ENCODE measurements at places on chromosomes 5 and 9.

GRCh38 chr5:107815109-107815508 lies 144.4 kb upstream of the EFNA5 start:
- no peak for DNase-seq

GRCh38 chr9:5025416-5025815 lies 40.3 kb downstream of the JAK2 start:
- DNase-seq: peak; percentile 33

GRCh38 chr5:96468956-96469355 lies 35.9 kb upstream of the PCSK1 start:
- DNase-seq: no peak

GRCh38 chr5:175642998-175643397 lies 14.9 kb upstream of the HRH2 start:
- no peak for DNase-seq

- DNase-seq: no peak
Measured at GRCh38 chr9:118929287-118929686, 439.9 kb downstream of the BRINP1 start.

DNA sequence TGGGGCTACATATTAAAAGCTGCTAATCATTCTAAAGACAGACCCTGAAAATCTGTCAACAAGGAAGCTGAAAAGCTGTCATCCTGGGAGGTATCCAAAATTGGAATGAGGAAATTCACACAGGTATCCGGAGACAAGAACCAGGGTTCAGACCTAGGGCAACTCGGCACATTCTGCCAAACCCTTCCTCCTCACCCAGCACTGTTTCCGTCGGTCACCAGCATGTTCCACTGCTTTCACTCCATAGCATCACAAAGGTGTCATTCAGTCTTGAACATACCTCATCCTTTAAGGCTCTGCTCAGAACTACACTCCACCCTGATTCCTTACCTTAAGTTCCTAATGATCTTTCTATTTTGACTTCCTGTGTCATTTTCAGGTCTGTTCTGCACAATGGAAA lies 153.1 kb upstream of the RASA1 start:
- DNase-seq: no peak

DNA sequence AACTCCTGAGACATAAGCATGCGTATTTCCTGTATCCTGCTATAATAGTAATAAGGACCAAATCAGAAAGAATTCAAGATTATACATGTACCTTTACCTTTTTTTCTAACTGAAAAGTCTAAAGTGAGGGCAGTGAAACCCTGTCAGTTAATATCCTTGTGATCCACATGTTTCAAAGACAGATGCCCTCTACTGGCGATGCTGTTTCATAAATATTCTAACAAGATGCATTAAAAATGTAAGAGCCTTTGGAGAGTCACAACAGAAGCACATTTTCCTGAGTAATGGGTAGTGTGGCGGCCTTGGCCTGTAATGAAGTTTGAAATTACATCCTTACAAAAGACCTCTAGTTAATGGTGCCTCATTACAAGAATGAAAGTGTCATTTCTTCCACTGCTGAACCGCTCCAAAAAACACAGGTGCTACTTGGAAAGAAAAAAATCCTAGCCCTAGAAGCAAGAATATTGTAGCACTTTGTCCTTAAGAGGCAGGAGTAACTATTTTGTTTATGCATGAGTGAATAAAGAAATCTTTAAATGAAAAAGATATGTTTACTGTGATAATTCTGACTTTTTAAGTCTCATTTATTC lies 232.6 kb downstream of the EPB41L4A start:
- DNase-seq: peak; percentile 53

GRCh38 chr9:130276121-130276520 lies 10.6 kb downstream of the HMCN2 start:
- DNase-seq: no peak
